ENCODE measurements at places on chromosomes 1 and 21.

- no peak for DNase-seq
These were observed 55.9 kb upstream of the WASF2 start for GRCh38 chr1:27545876-27546275.

DNA sequence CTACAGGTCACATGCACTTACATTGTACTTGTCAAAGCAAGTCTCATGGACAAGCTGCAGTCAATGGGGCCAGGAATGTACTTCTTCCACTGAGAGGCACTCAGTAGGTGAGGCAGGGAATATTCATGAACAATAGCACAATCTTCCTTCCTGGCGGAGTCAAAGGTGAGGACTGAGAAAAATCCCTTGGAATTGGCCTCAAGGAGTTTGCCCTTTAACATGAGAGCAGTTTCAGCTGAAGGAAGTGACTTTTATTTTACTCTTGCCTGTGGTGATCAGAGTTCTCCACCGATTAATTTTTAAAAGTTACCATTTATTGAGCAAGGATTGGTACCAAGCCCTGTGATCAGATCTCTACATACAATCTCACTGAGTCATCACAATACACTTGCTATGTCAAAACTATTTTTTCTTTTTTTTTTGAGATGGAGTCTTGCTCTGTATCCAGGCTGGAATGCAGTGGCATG lies 11.2 kb upstream of the AK2 start:
- no peak for DNase-seq

GRCh38 chr21:36709868-36710728 lies 11.2 kb downstream of the SIM2 start:
- no peak for DNase-seq

DNA sequence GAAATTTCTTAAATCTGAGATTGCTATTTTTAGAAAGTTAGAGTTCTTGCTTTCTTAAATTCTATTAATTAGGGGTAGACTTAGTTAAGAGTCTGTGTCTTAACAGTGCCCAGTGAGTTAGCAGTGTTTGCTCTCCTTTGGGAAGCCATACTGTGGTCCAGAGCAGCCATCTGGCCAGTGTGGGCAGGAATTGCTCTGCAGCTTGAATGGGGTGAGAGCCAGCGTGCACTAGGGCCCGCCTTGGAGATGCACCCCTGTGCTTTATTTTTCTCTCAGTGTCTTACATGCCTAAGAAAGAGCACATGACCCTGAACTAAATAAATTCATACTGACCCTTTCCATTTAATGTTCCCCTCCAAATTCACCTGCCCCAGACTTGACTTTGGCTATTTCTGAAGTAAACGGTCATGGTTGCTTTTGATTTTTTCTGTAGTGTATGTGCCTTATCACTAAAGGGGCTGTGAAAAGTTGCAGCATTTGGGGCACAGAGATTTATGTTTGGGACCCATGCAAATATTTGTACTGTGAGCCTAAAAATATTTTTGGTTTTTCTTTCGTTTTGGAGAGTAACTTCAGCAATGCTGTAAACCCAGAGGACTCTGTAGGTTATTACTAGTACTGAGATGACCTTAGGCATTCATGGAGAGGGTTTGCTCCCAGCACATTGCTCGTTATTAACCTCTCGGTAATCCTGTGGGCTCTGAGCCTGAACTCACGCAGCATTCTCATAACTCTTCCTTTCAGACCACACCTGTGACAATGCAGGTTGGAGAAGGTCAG lies 21.3 kb upstream of the KCNQ4 start:
- DNase-seq, result no peak

GRCh38 chr1:92784021-92784638 lies 778 bp downstream of the EVI5 start:
- no peak for DNase-seq

- no peak for DNase-seq
These were observed 17.7 kb upstream of the STX12 start for GRCh38 chr1:27755286-27755685.

- DNase-seq, result no peak
These were observed 220.3 kb upstream of the FGGY start for GRCh38 chr1:59076612-59077011.

DNA sequence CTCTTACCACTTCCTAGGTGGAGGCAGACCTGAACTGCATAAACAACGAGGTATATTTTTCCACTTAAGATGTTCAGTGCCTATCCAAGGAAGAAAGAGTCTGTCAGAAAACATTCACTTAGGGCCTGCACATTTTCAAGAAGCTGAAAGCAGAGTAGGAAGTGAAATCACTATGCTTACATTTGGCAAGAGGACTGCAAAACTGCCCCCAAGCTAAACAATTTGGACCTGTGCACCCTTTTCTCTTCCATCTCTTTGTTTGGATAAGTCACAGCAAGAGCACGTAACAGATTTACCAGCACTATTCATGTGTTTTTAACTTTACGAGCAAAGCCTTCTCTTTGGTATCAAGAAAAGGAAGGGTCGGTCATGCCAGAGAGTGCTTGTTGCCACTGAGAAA lies 13.2 kb upstream of the BEND5 start:
- DNase-seq, result no peak

GRCh38 chr1:194159941-194160340 lies 973.5 kb upstream of the B3GALT2 start:
- no peak for DNase-seq

GRCh38 chr1:161071886-161072371 lies 2.2 kb upstream of the ARHGAP30 start:
- no peak for DNase-seq

- DNase-seq, result no peak
These were observed 30.9 kb downstream of the SMIM12 start for GRCh38 chr1:34828611-34829010.
